Smooth muscle cell of the pulmonary artery (primary cell): ENCODE measurements at places on chromosomes 4 and X. TPM values are rescaled to one million over a fixed set of nuclear protein-coding genes. Genes with fewer than 3 reads are reported as not detected.

The SULT1B1 gene
- total RNA-seq, result 1.5 and 3.2 TPM in 2 replicates

The NPY2R gene
- total RNA-seq, result 0.76 and 27.4 TPM in 2 replicates

The PNCK gene
- total RNA-seq, result 0.72 and 3.1 TPM in 2 replicates

The SATL1 gene
- not detected in 2 replicates for total RNA-seq
